Muscle of leg (tissue), 16 donors: ENCODE measurements at places on chromosomes 1 and 21. TPM values are rescaled to one million over a fixed set of nuclear protein-coding genes. Genes with fewer than 3 reads are reported as not detected.
A peak's percentile ranks its signal among the peaks of the same experiment; 100 is the strongest.

DNA sequence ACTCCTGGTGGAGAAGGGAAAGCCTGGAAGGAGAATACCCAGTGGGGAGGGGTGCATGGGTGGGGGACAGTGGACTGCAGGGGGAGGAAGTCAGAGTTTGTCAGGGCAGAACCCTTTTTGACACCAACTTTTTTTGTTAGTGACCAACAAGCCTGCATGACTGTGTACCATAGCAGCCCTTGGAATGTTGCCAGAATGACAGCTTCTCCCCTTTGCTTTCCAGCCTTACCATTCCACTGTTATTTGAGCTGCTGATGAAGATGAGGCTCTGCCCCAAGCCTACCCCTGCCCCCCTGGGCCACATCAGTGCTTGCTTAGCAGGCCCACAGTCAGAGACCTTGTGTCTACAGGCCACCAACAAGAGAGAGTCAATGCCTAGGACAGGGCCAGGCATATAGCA, 341.2 kb downstream of the HHAT start:
- H3K4me1 ChIP-seq, result no peaks in the 10 kb centered on the region
- no peaks in the 10 kb centered on the region for H3K36me3 ChIP-seq
- H3K4me3 ChIP-seq, result no peak overlapping the region
- no peak for DNase-seq
- no peak overlapping the region for H3K27ac ChIP-seq

- H3K4me1 ChIP-seq, result no peaks in the 10 kb centered on the region
- H3K27ac ChIP-seq, result no peak overlapping the region
- peaks cover 3% of the 10 kb centered on the region for H3K27me3 ChIP-seq
These were observed 60.4 kb downstream of the SEC16B start for GRCh38 chr1:177909416-177909815.

DNA sequence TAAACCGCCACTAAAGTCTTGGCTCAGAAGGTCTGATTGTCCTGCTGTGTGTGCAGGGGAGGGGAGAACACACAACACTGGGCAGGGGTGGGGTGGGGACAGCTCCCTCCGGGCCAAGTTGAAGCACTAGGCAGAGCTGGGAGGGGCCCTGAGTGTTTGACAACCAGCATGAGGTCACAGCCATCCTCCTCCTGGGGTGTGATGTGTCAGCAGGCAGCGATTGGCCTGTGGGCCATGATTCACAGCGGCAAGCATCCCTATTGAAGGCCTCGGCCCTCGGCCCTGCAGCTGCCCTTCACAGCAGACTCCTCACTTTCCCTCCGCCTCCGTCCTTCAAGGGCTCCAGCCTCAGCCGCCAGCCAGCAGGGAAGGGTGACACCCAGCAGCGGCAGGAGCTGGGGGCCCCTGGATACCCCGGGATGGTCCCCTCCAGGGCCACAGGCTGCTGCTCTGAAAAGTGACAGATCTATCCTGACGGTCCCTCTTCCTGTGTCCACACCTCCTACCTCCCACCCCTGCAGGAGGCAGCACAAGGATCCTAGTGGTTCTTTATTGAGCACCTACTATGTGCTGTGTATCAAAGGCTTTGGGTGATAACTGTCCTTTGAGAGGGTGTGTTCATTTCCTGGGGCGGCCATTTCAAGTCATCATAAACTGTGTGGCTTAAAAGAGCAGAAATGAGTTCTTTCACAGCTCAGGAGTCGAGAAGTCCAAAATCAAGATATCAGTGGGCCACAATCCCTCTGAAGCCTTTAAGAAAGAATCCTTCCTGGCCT, 66.0 kb upstream of the SLC25A33 start:
- H3K27ac ChIP-seq, result peak overlapping the region; percentile 79
- peak; percentile 96 for DNase-seq
- H3K4me3 ChIP-seq, result no peak overlapping the region
- peaks cover 27% of the 10 kb centered on the region for H3K4me1 ChIP-seq

- no peak overlapping the region for H3K4me3 ChIP-seq
- H3K27ac ChIP-seq, result no peak overlapping the region
- peaks cover 6% of the 10 kb centered on the region for H3K4me1 ChIP-seq
- no peaks in the 10 kb centered on the region for H3K27me3 ChIP-seq
These were observed 14.1 kb upstream of the KIAA1614 start for GRCh38 chr1:180898441-180899219.

DNA sequence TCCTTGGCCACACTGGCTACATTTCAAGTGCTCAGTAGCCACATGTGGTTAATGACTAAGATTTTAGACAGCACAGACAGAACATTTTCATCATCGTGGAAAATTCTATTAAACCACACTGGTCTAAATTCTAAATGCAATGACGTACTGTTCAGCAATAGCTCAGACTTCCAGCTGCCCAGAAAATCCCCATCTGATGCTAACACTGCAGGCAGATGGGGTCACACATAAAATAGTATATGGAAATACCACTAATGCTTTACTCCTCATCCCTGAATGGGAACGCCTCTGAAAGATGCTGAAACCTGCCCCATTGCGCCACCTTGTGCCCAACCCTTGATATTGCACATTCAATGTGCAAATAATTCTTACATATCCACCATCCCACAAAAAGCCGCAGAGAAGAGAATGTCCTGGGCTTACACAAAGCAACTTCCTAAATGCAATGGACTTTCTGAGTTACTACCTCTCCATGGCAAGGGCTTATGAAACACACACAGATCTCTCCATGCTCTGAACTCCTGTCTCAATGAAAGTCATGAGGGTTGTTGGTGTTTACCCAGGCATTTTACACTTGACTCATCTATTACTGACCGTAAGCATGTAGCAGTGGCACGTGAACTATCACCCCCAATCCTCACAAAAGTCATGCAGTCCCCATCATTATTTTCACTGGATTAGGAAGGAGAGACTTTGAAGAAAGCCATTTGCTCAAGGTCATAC, 20.3 kb upstream of the SLC5A9 start:
- H3K4me1 ChIP-seq, result no peaks in the 10 kb centered on the region
- no peaks in the 10 kb centered on the region for H3K36me3 ChIP-seq
- peak; percentile 75 for DNase-seq
- H3K4me3 ChIP-seq, result no peak overlapping the region
- H3K27me3 ChIP-seq, result no peaks in the 10 kb centered on the region

- H3K27me3 ChIP-seq, result no peaks in the 10 kb centered on the region
- no peak overlapping the region for H3K27ac ChIP-seq
- H3K36me3 ChIP-seq, result no peaks in the 10 kb centered on the region
- no peaks in the 10 kb centered on the region for H3K4me1 ChIP-seq
These were observed 7.2 kb upstream of the FNBP1L start for GRCh38 chr1:93440706-93441105.

- no peak overlapping the region for H3K4me3 ChIP-seq
- H3K4me1 ChIP-seq, result peaks cover 2% of the 10 kb centered on the region
- H3K27me3 ChIP-seq, result peaks cover 76% of the 10 kb centered on the region
- no peaks in the 10 kb centered on the region for H3K36me3 ChIP-seq
- DNase-seq, result no peak
These were observed 33.7 kb upstream of the DMBX1 start for GRCh38 chr1:46455951-46456350.

The POLR3C gene
- total RNA-seq, result 19.8 TPM

The ADGRB2 gene
- total RNA-seq, result 12.5 TPM

The PTCH2 gene
- total RNA-seq, result 2.7 TPM

The ELAPOR1 gene
- 0.27 TPM for total RNA-seq

The TFB2M gene
- 10.0 TPM for total RNA-seq

- no peak overlapping the region for H3K4me3 ChIP-seq
- no peak overlapping the region for H3K27ac ChIP-seq
- no peak for DNase-seq
- H3K4me1 ChIP-seq, result peaks cover 16% of the 10 kb centered on the region
- peaks cover 8% of the 10 kb centered on the region for H3K27me3 ChIP-seq
- H3K36me3 ChIP-seq, result peaks cover 32% of the 10 kb centered on the region
These were observed 5.1 kb downstream of the ATF3 start for GRCh38 chr1:212613440-212614335.

DNA sequence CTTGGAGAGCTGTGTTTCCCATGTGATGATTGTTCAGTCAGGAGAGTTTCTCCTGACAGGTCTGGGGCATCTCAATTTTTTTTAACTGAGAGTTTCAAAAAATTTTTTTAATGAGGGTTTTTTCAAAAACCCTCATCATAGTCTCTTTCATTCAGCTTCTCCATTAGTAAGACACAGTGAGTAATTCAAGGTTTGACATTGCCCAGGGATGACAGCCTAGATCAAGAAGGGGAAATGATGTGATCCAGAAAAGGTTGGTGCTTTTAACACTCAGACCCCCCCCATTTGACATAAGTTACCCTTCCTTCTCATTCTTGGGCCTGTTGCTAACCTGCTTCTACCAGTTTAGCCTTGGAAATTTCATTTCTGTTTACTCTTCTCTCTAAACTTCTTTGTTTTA, 189.4 kb upstream of the HOOK1 start:
- H3K36me3 ChIP-seq, result no peaks in the 10 kb centered on the region
- H3K27ac ChIP-seq, result no peak overlapping the region
- H3K27me3 ChIP-seq, result no peaks in the 10 kb centered on the region
- DNase-seq, result no peak

GRCh38 chr1:231040019-231040799, at the start of gene FAM89A:
Gene FAM89A, minus strand, starts transcription at chr1:231040254. Its CDS starts 43 bp downstream, at chr1:231040211.
- peak within 1 kb of the TSS; percentile 78 for H3K4me3 ChIP-seq
- H3K4me1 ChIP-seq, result peaks cover 16% of the 10 kb centered on the region
- DNase-seq, result peak; percentile 57
- H3K27me3 ChIP-seq, result peaks cover 13% of the 10 kb centered on the region
- no peaks in the 10 kb centered on the region for H3K36me3 ChIP-seq
- H3K27ac ChIP-seq, result peak within 1 kb of the TSS; percentile 49

DNA sequence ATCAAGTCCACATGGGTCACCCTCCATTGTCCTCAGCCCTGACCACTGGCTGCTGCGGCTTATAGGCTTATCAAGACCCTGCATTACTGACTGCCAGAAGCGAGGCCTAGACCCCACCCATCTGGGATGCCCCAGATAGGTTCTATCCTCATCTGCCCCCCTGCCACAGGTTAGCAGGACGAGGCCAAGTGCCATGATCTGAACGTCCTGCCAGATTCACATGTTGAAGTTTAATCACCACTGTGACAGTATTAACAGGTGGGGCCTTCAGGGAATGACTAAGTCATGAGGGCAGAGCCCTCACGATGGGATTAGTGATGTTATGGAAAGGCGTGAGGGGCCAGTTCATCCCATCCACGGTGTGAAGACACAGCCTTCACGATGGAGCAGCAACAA, 6.2 kb upstream of the CPLANE2 start:
- H3K4me1 ChIP-seq, result peaks cover 32% of the 10 kb centered on the region
- peaks cover 16% of the 10 kb centered on the region for H3K36me3 ChIP-seq
- no peak overlapping the region for H3K4me3 ChIP-seq
- no peak overlapping the region for H3K27ac ChIP-seq
- DNase-seq, result no peak

DNA sequence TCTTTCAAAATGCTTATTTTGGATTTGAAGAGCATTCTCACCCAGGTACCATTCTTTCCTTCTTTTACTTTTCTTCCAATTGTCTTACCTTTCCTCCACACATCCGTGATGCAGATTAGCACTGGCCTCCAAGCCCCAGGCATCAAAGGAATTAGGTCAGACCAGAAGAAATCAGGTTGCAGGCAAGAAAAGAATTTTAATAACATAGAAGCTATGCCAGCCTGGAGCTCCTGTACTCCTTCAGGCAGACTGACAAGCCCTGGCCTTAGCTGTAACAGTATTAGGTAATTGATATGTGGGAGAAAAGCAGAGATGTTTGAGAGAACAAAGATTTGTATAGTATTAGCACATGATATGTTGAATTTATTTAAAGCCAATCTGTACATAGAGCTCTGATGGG, 390.4 kb upstream of the ADGRL2 start:
- H3K27ac ChIP-seq, result no peak overlapping the region
- H3K27me3 ChIP-seq, result no peaks in the 10 kb centered on the region
- H3K4me1 ChIP-seq, result peaks cover 4% of the 10 kb centered on the region
- H3K4me3 ChIP-seq, result no peak overlapping the region
- DNase-seq, result no peak

GRCh38 chr1:157249326-157249725, 111.1 kb upstream of the ETV3 start:
- no peak overlapping the region for H3K27ac ChIP-seq
- no peaks in the 10 kb centered on the region for H3K27me3 ChIP-seq
- no peaks in the 10 kb centered on the region for H3K4me1 ChIP-seq
- no peaks in the 10 kb centered on the region for H3K36me3 ChIP-seq
- no peak overlapping the region for H3K4me3 ChIP-seq

The CEP104 gene
- total RNA-seq, result 8.3 TPM
